ENCODE measurements at places on chromosomes 13 and 19.

DNA sequence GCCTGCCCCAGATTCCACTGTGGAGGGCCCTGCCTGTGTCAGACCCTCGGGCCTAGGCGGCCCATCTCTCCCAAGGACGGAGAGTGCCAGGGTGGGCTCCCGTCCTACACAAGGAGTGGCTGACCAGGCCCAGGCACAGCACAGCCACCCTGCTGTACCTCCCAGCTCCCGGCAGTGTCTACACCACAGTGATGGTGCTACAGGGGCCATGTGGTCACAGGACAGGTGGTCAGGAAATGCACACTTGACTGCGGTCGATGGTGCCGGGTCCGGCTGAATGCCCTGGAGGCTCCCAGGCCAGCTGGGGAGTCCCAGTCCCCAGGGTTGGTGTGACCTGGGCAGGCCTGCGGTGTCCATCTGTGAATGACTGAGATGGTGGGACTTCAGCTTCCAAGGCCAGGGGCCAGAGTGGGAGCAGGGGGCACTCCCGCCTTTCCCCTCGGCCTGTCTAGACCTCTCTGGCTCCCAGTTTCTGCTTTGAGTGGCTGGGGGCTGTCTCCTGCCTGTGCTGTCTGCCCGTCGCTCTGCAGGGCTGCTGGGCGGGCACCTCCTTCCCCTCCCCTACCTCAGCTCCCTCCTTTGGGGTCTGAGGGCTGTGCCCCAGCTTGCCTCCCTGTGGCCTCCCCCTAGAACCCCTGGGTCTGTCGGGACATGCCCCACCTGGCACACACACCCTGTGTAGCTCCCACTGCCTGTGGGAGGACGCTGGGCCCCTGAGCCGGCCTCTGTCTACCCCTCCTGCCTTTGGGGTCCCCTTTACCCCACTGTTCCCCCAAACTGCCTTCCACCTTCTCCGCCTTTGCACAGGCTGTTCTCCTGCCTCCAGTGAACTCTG, 12.5 kb downstream of the DDA1 start:
- DNase-seq, result no peak

GRCh38 chr19:34428549-34429285, 536 bp downstream of the UBA2 start:
- no peak for DNase-seq

GRCh38 chr13:76019421-76020044, 383.4 kb downstream of the LMO7 start:
- DNase-seq, result no peak

DNA sequence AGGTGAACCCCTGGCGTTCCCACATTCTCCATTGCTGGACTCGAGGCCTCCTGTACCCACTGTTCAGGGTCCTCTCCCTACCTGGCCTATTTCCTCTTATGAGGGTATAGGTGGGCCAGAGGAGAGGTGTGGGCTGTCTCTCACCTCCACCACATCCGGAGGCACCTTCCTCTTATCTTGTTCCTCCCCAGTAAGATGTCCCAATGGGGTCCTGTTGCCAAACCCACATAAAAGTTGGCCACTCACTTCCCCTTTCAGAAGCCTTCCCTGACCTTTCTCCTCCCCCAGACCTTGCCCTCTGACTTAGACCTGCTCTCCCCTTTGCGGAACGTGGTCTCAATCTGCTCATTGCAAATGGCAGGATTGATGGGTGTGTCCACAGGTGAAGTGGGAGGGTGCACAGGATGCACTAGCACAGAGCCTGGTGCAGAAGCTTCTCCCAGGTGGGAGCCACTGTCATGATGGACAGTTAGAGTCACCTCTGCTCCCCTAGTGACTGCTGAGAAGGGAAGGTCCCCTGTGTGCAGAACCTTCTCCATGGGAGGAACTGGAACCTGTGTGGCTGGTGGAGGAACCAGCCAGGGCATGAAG, 1.3 kb downstream of the CYP4F3 start:
- no peak for DNase-seq

DNA sequence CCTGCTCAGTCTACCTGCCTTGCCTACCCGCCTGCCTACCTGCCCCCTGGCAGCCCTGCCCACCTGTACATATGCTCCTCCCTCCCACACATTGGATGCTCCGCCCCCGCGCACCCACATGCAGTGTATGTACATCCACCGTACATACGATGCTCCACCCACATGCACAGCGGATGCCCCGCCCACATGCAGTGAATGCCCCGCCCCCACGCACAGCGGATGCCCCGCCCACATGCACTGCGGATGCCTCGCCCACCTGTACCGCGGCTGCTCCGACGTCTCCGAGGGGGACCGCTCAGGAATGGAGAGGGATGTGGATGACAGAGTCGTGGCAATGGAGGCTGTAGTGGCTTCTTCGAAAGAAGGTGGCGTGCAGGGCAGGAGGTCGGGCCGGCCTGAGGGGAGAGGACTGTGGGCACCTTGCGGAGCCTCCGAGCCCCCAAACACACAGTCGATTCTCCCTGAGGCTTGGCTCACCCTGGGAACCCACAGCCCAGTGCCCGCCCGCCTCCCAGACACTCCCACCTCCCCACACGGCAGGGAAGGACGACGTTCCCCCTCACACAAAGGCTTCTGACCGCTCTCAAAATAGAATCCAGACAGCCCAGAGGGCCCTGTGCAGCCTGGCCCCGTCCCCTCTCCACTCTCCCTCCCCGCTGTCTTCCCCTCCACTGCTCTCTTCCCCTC, 16.5 kb upstream of the CACTIN start:
- no peak for DNase-seq

- DNase-seq, result peak; percentile 54
Measured at GRCh38 chr13:43085545-43085944, 62.2 kb downstream of the DNAJC15 start.

DNA sequence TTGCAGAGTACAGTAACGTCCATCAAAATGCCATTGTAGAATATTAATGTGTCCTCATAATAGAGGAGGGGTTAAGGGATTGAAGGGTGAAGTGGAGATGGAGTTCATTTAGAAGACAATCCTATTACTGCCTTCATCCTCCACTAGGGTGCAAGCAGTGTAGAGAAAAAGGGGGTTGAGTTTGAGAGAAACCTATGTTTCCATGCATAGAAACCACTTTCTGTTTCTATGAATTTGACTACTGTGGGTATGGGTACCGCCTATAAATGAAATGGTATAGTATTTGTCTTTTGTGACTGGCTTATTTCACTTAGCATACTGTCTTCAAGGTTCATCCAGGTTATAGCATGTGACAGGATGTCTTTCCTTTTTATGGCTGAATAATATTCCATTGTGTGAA, 156.0 kb downstream of the GGACT start:
- DNase-seq, result no peak

DNA sequence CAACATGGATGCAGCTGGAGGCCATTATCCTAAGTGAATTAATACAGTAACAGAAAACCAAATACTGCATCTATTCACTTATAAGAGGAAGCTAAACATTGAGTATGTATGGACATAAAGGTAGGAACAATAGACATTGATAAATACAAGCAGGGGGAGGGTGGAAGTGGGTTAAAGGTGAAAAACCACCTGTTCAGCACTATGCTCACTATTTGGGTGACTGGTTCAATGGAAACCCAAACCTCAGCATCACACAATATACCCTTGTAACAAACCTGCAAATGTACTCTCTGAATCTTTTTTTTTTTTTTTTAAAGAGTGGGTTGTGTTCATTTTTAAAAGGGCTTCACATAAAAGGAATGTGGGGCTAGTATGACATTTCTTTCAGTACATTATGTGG, 26.9 kb upstream of the CPB2 start:
- no peak for DNase-seq
